ENCODE measurements at places on chromosomes 11 and 22.

DNA sequence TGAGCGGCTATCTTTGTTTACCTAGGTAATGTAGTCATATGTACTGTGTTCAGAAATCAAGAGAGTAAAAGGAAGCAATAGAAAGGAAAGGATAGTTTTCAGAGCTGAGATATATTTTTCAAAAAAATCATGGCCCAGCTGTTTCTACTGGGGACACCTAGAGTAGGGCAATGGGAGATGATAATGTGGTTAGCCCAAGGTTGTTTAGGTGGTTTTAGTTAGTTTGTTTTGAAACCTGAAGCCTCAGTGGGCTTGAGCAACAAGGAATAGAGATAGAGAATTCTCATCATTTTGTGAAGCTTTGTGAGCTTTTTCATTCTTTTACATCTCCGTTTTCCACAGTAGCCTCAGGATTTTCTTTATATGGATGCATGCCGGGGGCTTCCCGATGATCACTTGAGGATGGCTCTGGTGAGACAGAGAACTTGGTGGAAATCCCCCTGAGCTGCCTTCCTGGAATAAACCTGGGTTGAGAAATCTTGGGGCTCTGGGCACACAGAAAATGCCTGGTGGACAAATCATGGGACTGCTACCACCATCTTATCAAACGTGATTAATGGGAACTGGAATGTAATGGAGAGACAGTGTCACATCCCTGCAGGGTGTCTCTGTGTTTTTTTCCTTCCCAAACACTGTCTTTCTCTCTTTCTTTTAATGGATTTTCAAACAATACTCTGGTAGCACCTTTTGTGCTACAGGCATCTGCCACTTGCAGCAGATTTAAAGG lies 49.0 kb downstream of the ARHGAP42 start:
- no peak for DNase-seq

GRCh38 chr22:39363751-39364515 lies 14.1 kb downstream of the SYNGR1 start:
- DNase-seq, result no peak

DNA sequence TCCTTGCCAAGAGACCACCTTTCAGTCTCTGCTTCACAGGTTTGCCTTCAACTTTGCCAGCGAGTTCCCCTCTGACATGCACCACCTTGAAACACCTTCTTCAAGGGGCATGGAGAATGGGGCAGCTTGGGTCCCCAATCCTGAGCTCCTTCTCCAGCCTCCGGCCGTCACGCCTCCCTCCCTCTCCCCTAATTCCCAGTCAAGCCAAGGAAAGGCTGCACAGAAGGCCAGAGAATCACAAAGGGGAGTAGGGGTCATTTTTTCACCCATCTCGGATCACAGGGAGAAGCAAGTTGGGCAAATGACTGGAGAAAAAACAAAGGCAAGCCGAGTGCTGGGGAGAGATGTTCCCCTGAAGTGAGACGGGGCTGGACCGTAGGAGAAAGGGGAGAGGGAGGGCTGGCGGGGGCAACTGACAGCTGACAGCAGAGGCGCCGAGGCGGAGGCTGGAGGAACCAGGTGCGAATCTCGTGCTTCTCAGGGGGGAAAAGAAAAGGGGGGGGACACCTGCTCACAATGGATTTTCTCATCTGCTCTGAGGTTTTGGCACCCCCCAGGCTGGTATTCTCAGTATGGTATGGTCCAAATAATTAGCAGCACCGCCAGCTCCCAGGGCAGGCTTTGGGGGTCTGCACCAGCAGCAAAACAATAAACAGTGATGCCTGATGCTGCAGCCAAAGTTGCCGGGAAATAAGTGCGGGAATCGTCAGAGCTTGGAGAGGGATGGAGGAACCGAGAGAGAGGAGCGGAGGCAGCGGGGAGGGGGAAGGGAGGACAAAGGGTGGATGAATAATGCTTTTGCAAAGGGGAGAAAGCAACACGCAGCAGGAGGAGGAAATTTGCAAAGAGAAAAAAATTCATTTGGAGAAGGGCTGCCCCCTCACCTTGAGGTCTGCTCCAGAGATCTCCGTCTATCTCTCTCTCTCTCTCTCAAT lies 644 bp downstream of the YPEL4 start:
- DNase-seq, result no peak

DNA sequence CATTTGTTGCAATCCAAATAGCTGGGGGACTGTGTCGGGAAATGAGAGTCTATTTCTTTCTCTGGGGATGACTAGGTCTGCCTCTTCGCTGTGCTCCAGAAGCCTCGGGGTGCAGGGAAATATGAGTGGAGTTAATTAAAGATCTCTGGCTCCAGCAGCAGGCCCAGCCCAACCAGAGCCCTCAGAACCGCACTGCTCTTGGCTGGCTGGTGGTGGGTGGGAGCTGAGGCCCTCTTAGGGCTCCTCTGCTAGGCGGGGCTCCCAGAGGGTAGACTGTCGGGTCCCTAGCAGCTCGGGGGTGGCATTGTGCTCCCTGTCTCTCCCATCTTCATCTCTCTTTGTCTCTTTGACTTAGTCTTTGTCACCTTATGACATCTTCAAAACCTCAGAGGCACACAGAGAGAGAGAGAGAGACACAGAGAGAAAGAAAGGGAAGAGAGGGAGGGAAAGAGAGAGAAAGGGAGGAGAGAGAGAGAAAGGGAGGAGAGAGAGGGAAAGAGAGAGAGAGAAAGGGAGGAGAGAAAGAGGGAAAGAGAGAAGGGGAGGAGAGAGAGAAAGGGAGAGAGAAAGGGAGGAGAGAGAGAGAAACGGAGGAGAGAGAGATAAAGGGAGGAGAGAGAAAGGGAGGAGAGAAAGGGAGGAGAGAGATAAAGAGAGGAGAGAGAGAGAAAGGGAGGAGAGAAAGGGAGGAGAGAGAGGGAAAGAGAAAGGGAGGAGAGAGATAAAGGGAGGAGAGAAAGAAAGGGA lies 20.2 kb downstream of the MPPED1 start:
- no peak for DNase-seq
